ENCODE measurements at places on chromosomes 3 and 15.

- DNase-seq, result no peak
Measured at GRCh38 chr3:196985954-196986885, 17.6 kb upstream of the PIGZ start.

DNA sequence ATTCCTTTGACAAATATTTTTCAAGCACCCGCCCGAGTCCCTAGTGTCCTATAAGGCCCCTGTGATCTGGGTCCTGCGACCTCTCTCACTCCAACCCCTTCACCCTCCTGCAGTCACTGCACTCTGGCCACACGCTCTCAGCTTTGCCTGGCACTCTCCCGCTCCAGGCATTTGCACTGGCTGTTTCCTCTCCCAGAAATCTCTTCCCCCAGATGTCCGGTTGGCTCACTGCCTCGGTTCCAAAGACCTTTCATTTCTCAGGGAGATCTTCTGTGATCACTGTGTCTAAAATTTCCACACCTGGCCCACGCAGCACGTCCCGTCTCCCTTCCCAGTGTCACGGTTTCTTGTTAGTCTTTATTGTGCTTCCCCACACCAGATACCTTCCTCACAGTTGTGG, 97.4 kb downstream of the WNT7A start:
- DNase-seq, result no peak

DNA sequence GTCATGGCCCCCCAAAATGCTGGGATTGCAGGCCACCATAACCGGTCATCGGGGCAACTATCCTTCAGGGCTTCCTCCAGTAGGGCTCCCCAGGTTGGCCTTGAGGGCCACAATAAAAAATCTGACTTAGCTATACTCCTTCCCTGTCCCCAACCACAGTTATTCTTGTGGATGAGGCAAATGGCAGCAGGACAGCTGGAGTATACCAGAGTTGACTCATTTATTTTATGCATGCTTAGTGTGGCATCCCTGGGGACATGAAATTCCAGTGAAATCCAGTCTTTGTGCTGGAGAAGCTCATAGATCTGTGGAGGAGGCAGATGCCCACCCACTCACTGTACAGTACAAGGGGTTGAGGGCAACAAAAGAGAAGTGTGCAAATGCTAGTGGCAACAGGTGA, 109.5 kb downstream of the RORA start:
- DNase-seq, result no peak

DNA sequence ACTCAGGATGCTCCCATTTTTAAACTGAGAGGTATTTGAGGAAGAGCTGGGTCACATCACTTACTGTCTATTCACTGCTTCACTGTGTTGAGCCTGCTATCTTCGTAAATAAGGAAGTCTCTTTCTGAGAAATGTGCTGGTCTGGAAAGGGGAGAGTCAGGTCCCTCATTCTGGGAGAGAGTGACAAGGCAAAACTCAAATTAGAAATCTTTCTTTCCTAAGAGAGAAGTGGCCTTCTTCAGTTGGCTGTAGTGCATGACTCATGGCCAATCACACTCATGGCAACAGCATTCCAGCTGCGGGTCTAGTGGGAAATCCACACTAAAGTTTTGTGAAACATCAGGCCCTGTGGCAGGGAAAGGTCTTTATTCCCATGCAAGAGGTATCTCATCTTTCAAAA, 11.5 kb upstream of the TIMP4 start:
- no peak for DNase-seq

Measured in T47D (cell line).